HS-5 (cell line): ENCODE measurements at places on chromosomes 12 and 14.

GRCh38 chr14:94180655-94181271 lies 6.6 kb downstream of the PPP4R4 start:
- peak; percentile 47 for DNase-seq

- no peak for DNase-seq
These were observed 75.8 kb downstream of the PAPLN start for GRCh38 chr14:73313151-73313550.

DNA sequence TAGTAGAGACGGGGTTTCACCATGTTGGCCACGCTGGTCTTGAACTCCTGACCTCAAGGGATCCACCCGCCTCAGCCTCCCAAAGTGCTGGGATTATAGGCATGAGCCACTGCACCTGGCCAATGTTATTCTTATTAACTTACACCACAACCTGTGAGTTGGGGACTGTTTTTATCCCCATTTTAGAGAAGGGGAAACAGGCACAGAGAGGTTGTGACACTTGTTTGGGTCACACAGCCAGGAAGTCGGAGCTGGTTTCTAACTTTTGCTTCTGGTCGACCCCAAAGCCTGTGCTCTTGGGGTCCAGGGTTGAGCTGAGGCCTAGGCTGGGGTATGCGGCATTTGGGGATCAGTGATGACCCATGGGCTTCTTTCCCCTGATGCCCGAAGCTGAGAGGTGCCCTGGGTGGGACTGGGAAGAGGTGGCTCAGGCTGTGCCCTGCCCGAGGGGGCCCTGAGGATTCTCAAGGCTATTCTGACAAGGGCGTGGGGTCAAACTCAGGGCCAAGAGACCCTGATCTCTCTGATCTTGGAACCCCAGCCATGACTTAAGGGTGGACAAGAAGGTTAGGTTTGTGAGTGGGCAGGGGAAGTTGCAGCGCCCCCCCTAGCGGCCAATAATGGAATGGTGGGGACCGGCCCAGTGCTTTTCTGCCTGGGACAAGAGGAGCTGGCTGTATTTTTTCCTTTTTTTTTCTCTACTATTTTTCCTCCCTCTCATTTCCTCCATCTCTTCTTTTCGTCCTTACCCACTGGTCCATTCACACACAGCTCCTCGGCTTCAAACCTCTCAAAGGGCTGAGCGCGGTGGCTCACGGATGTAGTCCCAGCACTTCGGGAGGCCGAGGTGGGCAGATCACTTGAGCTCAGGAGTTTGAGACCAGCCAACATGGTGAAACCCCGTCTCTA lies 3.0 kb downstream of the SDSL start:
- DNase-seq = no peak

DNA sequence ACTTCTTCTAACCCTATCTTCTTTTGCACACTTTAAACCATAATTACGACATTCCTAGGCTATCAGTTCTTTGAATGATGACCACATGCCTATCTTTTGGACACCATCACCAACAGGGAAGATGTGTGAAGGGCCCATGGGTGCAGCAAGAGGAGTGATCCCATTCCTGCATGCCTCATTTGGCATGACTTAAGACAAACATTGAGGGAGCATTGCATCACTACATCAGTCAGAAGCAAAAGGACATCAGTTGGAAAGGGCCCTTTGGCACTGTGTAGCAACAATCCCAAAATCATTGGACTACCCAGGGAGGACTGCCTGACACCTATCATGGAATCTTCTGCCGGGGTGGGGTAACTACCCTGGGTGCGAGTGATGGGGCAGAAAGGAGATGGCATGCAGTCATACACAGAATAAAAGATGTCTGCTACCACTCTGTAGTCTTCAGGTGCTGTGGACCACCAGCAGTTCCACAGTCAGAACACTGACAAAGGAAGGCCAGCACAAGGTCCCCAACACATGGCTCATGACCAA lies 10.7 kb upstream of the TMBIM6 start:
- DNase-seq = no peak

- no peak for DNase-seq
These were observed 130.8 kb upstream of the TRHDE start for GRCh38 chr12:72141381-72141780.

DNA sequence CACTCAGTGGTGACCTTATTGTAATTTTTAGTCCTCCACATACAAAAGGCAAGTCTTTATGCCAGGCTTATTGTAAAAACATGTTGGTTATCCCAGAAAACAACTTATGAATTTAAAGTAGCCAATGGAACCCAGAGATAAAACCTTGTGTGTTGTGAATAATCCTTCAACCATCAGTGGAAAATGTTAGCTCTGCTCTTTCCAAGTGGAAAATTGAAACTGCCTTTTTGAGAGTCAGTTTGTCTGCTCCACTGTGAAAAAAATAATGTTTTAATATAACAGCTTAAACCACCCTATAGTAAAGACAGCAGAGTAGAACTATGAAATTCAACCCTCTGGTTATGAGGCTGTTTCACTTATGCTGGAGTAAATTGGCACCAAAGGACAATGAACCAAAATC lies 112.0 kb downstream of the TTLL5 start:
- no peak for DNase-seq

DNA sequence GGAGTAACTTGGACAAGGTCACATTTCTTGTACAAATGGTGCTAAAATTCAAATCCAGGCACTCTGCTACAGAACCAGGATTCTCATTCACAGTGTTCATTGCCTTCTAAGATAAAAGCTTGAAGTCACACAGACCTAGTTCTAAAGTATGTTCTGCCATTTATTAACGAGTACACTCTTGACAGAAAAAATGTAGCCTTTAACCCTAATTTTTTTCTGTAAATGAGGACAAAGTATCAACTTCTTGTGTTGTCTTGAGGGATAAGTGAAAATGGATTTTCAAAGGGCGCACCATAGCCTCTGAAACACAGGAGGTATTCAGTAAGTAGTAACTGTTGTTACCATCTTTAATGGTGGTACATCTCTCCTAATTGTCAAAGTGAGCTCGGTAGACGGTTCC lies 379.8 kb upstream of the FLRT2 start:
- DNase-seq = no peak

DNA sequence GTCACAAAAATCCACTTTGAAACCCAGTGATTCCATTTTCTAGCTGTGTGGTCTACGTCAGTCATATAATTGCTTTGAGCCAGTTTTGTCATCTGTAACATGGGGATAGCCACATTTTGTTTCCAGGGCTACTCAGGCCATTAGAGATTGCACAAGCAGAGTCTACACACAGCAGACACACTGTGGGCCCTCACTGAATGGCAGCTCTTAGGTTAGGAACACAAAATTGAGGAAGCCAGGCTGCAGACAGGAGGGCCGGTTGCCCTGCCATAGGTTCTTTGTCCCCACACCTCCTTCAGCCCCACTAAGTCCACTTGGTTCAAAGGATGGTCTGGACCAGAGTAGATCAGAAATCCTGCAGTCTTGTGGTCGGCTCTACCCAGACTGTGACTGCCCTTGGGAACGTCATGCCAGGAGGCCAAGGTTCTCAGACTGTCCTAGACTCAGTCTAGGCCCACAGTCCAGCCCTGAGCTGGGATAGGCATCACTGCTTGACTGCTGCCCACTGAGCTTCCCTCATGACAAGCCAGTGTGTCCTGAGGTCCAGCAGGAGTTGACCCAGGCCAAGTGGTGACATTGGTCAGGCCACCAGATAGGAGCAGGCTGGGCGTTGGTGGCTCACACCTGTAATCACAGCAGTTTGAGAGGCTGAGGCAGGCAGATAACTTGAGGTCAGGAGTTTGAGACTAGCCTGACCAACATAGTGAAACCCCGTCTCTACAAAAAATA lies 3.8 kb upstream of the MYH7 start:
- no peak for DNase-seq
